ENCODE measurements at places on chromosomes 2 and 18. TPM values are rescaled to one million over a fixed set of nuclear protein-coding genes. Genes with fewer than 3 reads are reported as not detected.

The REG1B gene
- not detected for total RNA-seq

DNA sequence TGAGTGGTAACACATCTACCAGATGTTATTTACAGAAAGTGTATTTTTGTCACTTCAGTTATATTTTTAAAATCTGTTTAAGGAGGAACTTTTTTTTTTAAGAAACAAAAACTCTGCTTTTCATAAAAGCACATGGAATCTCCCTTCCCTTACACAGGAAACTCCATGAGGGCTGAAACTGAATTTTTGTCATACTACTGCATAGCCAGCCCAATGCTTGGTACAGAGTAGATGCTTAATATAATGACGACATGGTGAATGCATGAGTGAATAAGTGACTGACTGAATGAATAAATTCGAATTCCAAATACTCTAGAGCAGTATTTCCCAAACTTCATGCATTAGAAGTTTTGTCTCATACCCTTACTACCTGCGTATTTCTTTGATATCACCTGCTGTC, 86.5 kb downstream of the ROCK2 start:
- ATAC-seq = no peak

DNA sequence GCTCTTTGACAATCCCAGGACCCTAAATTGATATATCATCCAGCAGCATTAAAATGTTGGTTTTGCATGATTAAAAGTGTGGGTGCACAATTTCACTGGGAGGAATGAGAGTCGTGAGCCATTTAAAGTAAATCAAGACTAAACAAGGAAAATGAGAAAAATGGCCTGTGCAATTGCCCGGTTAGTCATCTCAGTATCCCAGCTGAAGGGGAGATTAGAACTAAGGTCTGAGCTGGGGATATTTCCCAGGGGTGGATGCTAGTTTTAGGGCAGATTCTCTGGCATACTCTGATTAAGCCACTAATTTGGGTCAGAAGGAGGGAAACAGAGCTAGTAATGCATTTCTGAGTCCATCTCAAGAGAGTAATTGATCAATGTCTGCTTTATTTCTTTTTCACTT, 177.2 kb downstream of the EN1 start:
- ATAC-seq = no peak

- no peak for ATAC-seq
These were observed 532.8 kb downstream of the FBXO15 start for GRCh38 chr18:73614812-73615211.

The TACR1 gene
- total RNA-seq = not detected

The KCNG2 gene
- not detected for total RNA-seq

The ERICH2 gene
- total RNA-seq = not detected

DNA sequence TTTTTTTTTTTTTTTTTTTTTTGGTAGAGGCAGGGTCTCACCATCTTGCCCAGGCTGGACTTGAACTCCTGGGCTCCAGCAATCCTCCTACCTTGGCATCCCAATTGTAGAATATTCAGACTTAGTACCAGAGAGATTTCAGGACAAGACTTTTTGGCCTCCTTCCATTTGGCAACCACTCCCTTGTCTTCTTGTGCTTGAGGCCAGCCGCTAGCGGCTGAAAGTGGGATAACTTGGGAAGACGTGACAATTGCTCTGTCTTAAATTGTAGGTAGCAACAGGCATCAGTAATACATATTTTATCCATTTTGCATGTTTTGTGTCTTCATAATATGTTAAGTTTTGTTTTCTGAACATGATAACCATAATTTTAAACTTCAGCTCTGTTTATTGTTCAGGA, 53.3 kb upstream of the TTN start:
- ATAC-seq = no peak

The SLC4A5 gene
- total RNA-seq = 2.2 TPM

The SERPINB5 gene
- not detected for total RNA-seq

- ATAC-seq = no peak
These were observed 32.2 kb downstream of the LINC00305 start for GRCh38 chr18:64116571-64117175.

- no peak for ATAC-seq
These were observed 354.6 kb upstream of the SETBP1 start for GRCh38 chr18:44325903-44326635.

The LRRTM1 gene
- total RNA-seq = not detected

The CRYBA2 gene
- not detected for total RNA-seq

The CMPK2 gene
- total RNA-seq = 2.6 TPM

The FAM117B gene
- total RNA-seq = 26.1 TPM

The SH3BP4 gene
- total RNA-seq = not detected

The ASB18 gene
- total RNA-seq = not detected

DNA sequence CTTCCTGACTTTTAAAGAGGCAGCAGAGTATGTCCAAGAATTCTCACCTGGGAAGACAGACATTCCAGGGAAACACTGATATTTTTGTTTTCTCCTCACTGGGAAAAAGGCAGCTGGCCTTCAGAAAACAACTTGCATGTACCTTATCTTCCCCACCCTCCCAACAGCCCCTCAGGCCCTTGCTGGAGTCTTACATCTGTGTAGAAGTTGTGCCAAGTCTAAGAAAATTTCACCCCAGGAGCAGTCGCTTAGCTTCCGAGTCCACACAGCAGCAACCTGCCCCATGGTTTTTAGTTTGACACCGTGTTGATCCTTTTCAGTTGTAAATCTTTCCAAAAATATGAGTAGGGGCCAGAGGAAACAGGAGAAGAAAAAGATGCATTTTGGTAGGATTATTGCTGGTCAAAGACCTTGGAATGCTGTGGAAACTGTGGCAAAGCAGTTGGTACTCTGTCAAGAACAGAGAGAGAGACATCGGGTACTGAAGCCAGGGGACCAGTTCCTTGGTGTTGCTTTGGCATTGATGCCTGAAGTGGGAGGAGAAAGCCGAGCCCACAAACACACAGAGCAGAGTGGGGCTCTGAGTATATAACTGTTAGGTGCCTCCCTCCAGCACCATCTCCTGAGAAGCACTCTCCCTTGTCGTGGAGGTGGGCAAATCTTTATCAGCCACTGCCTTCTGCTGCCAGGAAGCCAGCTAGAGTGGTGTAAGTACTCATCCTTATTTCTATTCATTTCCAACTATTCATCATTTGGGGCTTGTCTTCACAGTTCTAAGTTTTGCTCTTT, at the start of gene SLC14A1:
TSS of gene SLC14A1 (plus strand) at position 615 of the 789 bp plus-strand sequence. CDS start 6,140 bp downstream, outside the sequence.
- no peak for ATAC-seq

The PLCL1 gene
- total RNA-seq = 0.87 TPM

The IL18R1 gene
- 20.5 TPM for total RNA-seq

All from activated T-helper 17 cell treated with anti-CD3 and anti-CD28 coated beads, Interleukin-2, amount 50 U/mL, for 72 hours (primary cell).